ENCODE measurements at places on chromosomes 2 and 18.

DNA sequence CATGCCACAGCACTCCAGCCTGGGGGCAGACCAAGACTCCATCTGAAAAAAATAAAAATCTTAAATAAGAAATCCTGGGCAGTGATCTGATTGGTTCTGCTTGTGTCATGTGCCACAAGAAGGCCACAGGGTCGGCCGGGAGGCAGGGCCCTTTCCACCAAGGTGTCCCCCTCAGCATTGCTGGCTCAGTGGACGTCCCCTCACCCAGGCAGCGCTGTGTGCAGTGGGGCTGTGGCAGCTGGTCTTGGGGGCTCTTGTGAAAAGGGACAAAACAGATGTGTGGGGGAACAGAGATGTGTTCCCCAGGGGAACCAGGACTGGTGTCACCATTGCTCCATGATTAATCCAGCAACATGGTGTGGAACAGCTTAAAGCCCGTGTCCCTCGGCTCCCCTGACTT, 60.5 kb downstream of the HS6ST1 start:
- DNase-seq, result no peak

DNA sequence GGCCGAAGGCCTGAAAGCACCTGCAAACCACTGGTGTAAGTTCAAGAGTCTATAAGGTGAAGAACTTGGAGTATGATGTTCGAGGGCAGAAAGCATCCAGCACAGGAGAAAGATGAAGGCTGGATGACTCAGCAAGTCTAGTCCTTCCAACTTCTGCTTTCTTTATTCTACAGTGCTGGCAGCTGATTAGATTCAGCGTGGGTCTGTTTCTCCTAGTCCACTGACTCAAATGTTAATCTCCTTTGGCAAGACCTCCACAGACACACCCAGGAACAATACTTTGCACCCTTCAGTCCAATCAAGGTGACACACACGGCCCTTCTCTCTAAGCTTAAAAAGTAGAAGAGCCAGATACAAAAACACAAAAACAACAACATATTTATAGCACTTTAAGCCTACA, 43.4 kb downstream of the NMS start:
- DNase-seq, result no peak

GRCh38 chr2:188024811-188025210, 266.9 kb upstream of the GULP1 start:
- DNase-seq, result no peak

GRCh38 chr2:128775217-128775913, 456.7 kb upstream of the HS6ST1 start:
- no peak for DNase-seq

All from H54 (cell line).